ENCODE measurements at places on chromosomes 6 and 20.

DNA sequence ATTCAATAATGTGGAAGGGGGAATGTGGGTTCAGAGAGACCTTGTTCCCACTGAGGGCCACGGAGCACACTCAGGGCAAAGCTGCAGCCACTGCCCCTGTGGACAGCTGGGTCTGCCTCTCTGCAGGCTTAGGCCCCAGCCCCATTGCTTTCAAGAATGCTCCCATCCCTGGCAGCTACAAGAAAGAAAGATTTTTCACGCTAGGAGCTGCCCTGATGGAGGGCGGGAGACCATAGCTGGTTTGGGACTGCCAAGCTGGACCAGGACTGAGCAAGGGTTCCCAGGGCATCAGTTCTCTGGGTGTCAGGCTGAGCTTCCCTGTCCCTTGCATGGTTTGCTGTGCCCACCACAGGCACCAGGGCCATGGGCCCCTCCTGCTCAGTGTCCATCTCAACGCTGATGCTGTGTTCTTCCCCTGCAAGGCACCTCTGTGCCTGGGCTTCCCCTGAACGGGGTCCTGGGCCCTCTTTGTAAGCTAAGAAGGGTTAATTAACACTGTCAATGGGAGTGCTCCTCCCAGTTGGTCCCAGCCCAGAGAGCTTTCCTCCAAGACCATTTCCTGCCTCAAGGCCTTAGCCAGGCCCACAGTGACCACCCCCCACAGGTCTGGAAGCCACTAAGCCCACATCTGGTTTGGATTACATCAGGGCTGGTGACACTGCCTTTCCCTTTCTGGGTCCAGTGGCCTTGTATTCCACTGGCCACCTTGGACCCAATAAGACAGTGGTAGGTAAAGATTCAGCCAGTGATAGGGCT lies 8.4 kb downstream of the FOXS1 start:
- peak; percentile 27 for DNase-seq

GRCh38 chr6:93282521-93283031 lies 136.8 kb downstream of the EPHA7 start:
- DNase-seq = no peak

GRCh38 chr6:54194067-54194466 lies 82.8 kb downstream of the MLIP start:
- DNase-seq = peak; percentile 24

- peak; percentile 93 for DNase-seq
These were observed 36.4 kb upstream of the HLA-C start for GRCh38 chr6:31308050-31308844.

DNA sequence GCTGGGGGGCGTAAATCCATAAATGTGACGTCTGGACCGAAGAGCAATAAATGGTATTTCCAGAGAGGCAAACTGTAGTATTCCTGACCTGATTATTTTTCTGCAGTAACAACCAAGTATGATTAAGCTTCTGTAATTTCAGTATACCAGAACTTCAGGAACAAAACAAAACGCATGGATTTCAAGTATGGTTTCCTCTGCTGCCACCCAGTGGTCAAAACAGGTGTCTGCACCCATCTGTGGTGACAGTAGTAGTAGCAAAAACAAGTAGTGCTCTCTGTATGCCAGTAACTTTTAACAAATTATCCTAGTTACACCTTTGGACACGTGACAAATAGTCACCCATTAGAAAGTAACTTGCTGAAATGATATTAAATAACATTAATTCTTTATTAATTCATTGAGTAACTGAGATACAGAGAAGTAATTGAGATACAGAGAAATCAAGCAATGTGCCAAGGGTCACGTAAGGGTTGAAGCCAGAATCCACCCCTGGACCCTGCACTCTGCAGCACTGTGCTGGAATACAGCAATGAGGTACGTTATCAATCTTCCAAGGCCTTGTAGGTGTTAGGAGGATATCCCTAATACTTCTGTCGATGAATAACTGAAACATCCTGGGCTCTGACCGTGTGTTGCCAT lies 7.9 kb downstream of the CALHM4 start:
- DNase-seq = peak; percentile 72

DNA sequence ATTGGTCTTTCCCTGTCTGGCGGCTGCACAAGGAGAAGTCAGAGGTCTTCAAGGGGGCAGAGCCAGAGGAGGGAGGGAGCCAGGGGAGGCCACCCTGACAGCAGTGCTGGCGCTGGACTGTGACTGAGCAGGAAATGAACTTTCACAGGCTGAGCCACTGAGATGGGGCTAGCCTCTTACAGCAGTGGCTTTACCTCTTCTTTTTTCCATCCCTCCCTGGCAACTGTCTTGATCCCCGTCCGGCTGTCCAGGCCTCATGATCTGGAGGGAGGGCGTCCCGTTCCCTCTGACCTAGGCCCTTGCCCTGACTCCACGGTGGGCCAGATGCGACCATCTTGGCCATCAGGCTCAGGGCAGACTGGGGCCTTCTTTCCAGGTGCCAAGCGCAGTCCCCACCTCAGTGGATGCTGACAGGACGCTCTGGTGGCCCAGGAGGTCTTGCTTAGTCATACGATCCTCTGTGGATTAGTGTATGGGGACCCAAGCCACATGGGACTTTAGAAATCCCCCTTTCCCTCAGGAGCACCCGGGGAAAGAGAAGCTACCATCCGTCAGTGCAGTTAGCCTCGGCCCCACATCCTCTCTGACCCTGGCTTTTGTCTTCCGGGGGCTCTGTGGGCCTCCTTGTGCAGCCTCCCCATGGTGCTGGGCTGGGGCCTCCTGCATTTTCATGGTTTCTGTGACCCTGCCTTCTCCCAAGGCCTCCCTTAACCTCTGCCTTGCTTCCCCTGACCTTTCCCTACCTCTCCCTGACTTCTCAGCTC lies 57.4 kb upstream of the CCDC167 start:
- no peak for DNase-seq

DNA sequence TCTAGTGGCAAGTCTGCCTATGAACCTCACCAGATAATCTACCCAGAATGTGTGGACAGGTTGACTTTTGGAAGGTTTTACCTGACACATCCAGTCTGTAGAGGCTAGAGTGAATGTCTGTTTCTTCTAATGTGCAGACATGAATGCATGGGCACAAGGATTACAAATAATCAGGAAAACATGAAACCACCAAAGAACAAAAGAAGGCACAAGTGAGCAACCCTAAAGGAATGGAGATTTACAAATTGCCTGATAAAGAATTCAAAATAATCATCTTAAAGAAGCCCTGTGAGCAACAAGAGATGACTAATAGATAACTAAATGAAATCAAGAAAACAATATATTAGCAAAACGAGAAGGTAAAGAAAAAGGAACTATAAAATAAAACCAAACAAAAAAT lies 876.1 kb upstream of the ADGRB3 start:
- no peak for DNase-seq

GRCh38 chr20:61558726-61559125 lies 306.7 kb downstream of the CDH4 start:
- no peak for DNase-seq

DNA sequence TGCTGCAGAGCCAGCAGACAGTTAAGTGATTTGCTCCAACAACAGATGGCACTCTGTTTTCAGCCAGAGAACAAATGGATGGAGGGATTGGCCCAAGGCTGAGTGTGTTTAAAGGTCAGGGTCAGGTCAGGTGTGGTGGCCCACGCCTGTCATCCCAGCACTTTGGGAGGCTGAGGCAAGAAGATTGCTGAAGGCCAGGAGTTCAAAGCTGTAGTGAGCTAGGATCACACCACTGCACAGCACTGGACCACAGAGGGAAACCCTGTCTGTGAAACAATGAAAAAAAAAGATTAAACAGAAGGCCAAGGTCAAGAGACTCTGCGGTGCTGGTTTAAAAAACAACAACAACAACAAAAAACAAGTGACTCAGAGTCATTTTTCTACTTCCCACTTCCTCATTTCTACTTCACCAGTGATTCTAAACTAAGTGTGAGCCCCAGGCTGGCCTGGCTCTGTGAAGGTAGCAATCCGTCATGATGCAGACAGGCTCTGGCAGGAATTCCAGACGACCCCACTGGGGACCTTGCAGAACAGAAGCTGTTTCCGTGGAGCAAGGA lies 42.5 kb upstream of the ARMC2 start:
- no peak for DNase-seq

DNA sequence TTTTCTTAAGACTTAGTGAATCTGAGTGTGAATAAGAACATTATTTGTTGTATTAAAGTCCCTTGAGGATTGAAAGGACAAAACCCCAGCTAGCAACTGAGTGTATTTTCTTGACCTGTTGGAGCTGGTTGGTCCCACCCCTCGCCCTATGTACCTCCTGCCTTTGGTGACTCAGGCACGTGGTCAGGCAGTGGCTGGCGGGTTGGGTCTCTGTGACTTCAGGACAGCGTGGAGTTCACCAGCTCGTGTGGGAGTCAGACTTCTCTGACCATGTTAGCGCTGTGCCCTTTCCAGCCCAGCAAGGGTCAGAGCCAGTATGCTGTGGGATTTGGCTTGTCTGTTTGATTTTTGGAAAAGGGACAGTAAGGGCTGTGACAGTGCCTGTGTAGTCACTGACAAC lies 93.7 kb downstream of the SSR1 start:
- no peak for DNase-seq

- DNase-seq = no peak
These were observed 171.4 kb upstream of the QKI start for GRCh38 chr6:163243083-163243482.

GRCh38 chr6:103215847-103216246 lies 1643.9 kb downstream of the HACE1 start:
- no peak for DNase-seq

- DNase-seq = peak; percentile 85
These were observed 1.1 kb upstream of the BEND3 start for GRCh38 chr6:107116328-107116892.

DNA sequence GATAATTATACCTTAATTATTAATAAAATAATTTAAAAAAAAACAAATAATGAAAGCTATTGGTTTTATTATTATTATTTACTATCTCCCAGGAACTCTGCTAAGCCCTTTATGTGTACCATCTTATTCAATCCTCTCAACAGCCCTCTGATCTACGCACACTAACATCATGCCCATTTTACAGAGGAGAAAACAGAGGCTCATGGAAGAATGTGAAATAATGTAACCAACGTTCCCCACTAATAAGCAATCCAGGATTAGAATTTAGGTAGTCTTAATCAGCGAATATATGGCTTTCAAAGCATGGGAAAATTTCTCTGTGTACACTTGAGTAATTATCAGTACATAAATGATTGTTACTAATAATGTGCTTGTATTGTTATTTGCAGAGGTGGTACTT lies 89.0 kb downstream of the MAFB start:
- no peak for DNase-seq

GRCh38 chr6:126143761-126144251 lies 157.5 kb downstream of the TRMT11 start:
- DNase-seq = no peak

GRCh38 chr6:22600059-22600458 lies 30.7 kb downstream of the HDGFL1 start:
- no peak for DNase-seq

DNA sequence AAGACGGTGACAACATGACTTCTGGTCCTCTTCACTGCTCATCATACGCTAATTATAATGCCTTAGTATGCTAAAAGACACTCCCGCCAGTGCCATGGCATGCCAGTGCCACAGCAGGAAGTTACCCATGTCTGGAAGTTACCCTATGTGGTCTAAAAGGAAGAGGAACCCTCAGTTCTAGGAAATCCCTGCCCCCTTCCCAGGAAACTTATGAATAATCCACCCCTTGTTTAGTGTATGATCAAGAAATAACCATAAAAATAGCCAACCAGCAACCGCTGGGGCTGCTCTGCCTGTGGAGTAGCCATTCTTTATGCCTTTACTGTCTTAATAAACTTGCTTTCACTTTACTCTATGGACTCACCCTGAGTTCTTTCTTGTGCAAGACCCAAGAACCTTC lies 15.8 kb upstream of the SERPINB9 start:
- DNase-seq = no peak

- DNase-seq = no peak
These were observed 140.9 kb downstream of the GJA10 start for GRCh38 chr6:90035047-90035723.

DNA sequence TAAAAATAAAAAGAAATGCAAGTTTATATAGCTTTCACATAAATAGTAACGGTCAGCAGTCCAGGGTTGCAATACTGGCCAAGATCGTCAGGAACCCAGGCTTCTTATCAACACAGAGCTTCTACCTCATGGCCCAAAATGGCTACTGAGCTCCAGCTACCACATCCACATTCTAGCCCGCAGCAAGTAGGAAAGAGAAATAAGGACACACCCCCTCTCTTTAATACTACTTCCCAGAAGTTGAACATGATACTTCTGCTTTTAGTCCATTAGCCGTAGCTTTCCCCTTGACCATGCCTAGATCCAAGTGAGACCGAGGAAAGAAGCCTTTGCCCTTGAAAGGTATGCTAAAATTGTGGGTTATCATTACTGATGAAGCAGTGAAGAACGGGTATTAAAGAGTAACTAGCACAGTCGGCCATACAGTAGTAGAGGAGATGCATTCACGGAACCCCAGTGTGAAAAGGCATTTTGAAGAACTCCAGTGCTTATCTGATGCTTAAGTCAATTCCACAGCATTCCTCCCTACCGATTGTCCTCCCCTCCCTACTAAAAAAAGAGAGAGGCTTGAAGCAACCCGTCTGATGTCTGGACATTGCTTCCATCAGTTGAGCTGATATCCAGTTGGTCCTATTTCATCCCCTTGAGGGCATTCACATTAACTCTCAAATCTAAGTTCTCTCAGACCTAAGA lies 226.9 kb upstream of the RREB1 start:
- DNase-seq = no peak

- DNase-seq = no peak
These were observed 49.9 kb downstream of the VEGFA start for GRCh38 chr6:43819958-43820357.

GRCh38 chr20:11117808-11118528 lies 444.2 kb upstream of the JAG1 start:
- DNase-seq = no peak

- DNase-seq = no peak
These were observed 32.1 kb downstream of the BFSP1 start for GRCh38 chr20:17499041-17499440.

GRCh38 chr6:18245642-18246041 lies 18.7 kb downstream of the DEK start:
- DNase-seq = no peak

DNA sequence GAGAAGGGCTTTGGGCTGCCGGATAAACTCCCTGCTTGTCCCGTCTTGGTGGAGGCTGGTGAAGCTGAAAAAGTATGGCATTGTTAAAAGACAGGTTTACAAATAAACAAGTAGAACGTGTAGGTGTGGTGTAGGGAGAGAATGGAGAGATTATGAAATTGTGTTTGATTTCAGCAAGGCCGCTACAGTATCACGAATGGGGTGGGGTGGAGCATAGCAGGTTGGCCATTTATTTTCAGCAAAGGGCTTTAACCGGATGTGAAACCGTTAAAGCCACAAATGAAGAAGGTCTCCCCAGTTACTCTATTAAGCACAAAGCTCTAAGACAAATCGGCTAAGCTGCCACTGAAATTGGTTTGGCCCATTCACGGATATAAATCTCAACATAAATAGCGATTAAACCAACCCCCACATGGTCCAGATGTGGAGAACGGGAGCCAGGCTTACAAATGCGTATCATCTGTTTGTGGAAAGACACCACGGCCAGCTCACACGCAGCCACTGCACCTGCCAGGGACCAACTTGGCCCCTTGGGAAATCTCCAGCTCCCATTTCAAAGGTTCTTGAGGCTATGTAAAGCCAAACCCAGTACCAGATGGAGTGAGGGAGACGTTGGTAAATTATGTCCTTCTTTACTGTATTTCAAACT lies 94.0 kb downstream of the ZMYND8 start:
- no peak for DNase-seq

- DNase-seq = no peak
These were observed 7.3 kb downstream of the RAB32 start for GRCh38 chr6:146550911-146551310.

Data from ELF-1 (cell line).